ENCODE measurements at places on chromosomes 11 and 22.
A peak's percentile ranks its signal among the peaks of the same experiment; 100 is the strongest.

DNA sequence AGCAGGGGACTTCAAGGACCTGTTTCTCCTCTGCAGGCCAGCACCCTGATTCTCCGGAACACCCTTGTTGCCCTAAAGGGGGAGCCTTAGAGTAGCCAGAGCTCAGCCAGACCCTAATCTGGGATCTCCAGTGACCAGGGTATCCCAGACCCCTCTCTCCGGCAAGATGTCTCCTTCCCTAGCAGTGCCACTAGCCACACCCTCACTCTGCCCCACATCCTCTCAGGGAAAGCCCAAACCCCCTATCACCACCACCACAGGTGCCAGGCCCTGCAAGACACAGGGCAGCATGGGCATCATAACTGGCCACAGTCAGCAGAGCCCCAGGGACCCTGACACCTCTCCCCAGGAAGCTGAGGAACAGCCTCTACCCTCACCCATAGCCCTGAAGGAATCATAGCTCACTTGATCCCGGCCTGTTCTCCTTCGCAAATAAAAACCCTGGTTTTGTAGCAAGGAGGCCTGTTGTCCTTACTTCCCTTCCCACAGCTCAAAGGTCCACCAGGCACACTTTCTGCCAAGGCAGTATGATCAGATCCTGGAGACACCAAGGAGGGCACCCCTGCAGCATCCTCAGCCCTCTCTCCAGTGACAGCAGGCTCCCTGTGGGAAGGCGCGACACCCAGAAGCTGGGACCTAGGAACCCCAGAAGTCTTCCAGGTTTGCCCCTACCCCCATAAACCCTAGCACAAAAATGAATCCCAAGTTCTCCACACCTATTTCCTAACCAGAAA is 4.6 kb downstream of the CFL1 start:
- peak; percentile 43 for DNase-seq

DNA sequence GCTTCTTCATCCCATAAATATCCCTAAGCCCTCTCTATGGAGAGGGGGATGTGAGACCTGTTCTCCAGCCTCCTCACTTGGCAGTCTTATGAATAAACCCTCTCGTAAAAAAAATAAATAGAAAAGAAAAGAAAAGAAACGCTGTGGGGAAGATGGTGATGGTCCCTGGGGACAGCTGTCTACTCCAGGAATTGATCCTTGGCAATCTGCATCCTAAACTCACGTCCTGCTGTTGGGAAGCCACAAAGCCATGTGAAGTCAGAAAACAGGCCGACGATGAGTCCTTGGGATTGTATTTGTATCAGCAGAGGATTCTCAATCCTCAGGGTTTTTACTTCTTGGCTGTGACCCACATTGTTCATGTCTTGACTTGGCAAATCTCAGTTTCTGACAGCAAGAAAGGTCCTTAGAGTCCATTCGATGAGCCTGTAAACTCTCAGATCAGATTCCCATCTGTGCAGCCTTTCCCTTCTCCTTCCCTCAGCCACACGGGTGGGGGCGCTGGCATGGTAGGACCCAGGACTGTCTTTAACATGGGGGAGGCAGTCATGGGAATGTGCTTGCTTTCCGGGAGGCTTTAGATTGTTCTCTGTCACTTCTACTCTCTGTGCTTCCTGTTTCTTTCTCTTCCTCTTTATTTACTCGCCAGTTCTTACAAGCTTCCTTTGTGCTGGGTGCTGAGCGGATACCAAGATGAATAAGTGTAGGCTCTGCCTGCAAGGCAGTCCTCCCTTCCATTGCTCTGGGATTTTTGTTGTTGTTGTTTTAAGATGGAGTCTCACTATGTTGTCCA is 24.9 kb downstream of the TCP11L1 start:
- no peak for DNase-seq

- peak; percentile 51 for DNase-seq
These were observed 31.1 kb downstream of the TMEM45B start for GRCh38 chr11:129846508-129847335.

DNA sequence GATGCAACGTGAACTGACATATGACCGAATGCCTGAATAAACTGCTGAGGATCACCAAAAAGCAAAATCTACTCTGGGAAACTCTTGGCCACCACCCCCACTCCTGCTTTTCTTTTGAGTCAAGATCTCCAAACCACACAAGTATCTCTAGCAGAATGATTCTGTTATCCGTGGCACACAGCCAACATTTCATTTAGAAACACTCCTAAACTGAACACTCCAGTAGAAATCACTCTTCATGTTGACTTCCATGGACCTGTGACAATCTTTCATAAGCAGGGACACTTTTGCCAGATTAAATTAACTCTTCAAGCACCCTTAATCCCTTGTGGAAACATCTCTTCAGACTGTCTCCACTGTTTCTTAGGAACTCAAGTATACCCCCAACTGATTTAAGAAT is 44.4 kb downstream of the VSIG10L2 start:
- DNase-seq: no peak

Measured in islet precursor cell (in vitro differentiated cells).